Thyroid gland (tissue), 4 donors: ENCODE measurements at places on chromosomes 1 and 21. TPM values are rescaled to one million over a fixed set of nuclear protein-coding genes. Genes with fewer than 3 reads are reported as not detected.

GRCh38 chr1:5585256-5585655, 407.0 kb downstream of the NPHP4 start:
- H3K4me1 ChIP-seq = no peaks in the 10 kb centered on the region
- no peak overlapping the region for H3K27ac ChIP-seq
- H3K36me3 ChIP-seq = no peaks in the 10 kb centered on the region
- no peak for DNase-seq

The TLR5 gene
- total RNA-seq = 6.0 TPM

DNA sequence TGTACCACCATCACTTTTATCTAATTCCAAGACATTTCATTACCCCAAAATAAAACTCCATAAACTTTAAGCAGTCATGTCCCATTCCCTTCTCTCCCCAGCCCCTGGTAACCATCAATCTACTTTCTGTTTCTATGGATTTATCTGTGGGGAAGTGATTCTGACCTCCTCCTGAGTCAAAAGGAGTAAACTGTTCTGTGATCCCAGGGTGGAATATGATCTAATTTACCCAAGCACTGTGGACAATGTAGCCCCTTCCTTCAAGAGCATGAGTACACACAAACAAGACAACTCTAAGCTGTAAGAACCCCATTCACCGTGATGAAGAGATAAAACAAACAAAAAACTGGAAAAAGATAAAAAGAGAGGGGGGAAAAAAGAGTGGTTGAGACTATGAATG, 77.9 kb downstream of the PLPP3 start:
- H3K27ac ChIP-seq = no peak overlapping the region
- DNase-seq = no peak
- peaks cover 58% of the 10 kb centered on the region for H3K4me1 ChIP-seq

The OR6Y1 gene
- not detected for total RNA-seq

GRCh38 chr1:247056071-247056470, 22.5 kb downstream of the ZNF670 start:
- no peaks in the 10 kb centered on the region for H3K27me3 ChIP-seq
- no peaks in the 10 kb centered on the region for H3K4me1 ChIP-seq
- DNase-seq = no peak
- H3K27ac ChIP-seq = no peak overlapping the region

DNA sequence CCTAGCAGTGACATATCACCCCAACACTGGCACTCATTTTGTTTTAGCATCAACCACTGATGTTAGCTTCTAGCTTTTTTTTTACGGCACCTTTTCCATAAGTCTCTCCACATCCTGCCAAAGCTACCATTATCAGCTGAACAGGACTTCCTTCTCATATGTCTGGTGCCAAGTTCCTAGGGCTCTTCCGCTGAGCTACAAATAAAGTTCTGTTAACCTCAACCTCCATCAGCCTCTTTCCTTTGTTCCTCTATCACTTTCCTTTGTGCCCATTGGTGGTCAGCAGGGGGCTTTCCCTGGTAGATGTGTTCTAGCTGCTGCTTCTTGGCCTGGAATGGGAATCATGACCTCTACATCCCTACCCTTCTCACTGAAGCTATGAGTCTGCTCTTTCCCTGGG, 163.8 kb downstream of the FAF1 start:
- H3K4me3 ChIP-seq = no peak overlapping the region
- no peak for DNase-seq
- no peaks in the 10 kb centered on the region for H3K27me3 ChIP-seq
- H3K27ac ChIP-seq = no peak overlapping the region
- no peaks in the 10 kb centered on the region for H3K36me3 ChIP-seq
- H3K4me1 ChIP-seq = peaks cover 40% of the 10 kb centered on the region
